Urinary bladder (tissue), 4 donors: ENCODE measurements at places on chromosomes 13 and 19. TPM values are rescaled to one million over a fixed set of nuclear protein-coding genes. Genes with fewer than 3 reads are reported as not detected.

B3GNT8 gene
- total RNA-seq, result 0.69 TPM

ZNF285 gene
- total RNA-seq, result 11.1 TPM

TMEM259 gene
- 34.5 TPM for total RNA-seq

PSG7 gene
- total RNA-seq, result not detected

IGFL1 gene
- not detected for total RNA-seq

FCAR gene
- not detected for total RNA-seq

ZNF599 gene
- 9.5 TPM for total RNA-seq
